Stimulated activated CD4-positive, alpha-beta T cell treated with anti-CD3 and anti-CD28 coated beads, Interleukin-1b, Interleukin-23, amount 100 ng/mL, for 1 hour (primary cell): ENCODE measurements at places on chromosomes 6 and 20.

GRCh38 chr6:1749041-1749440 lies 139.3 kb downstream of the FOXC1 start:
- DNase-seq: no peak

- DNase-seq: no peak
Observed at GRCh38 chr20:7798176-7798575, 142.1 kb downstream of the HAO1 start.

- no peak for DNase-seq
Observed at GRCh38 chr6:150238336-150238741, 95.5 kb downstream of the PPP1R14C start.

GRCh38 chr6:33742837-33743236 lies 3.9 kb downstream of the IP6K3 start:
- DNase-seq: no peak

- no peak for DNase-seq
Observed at GRCh38 chr20:3777381-3777715, 3.9 kb downstream of the SPEF1 start.

DNA sequence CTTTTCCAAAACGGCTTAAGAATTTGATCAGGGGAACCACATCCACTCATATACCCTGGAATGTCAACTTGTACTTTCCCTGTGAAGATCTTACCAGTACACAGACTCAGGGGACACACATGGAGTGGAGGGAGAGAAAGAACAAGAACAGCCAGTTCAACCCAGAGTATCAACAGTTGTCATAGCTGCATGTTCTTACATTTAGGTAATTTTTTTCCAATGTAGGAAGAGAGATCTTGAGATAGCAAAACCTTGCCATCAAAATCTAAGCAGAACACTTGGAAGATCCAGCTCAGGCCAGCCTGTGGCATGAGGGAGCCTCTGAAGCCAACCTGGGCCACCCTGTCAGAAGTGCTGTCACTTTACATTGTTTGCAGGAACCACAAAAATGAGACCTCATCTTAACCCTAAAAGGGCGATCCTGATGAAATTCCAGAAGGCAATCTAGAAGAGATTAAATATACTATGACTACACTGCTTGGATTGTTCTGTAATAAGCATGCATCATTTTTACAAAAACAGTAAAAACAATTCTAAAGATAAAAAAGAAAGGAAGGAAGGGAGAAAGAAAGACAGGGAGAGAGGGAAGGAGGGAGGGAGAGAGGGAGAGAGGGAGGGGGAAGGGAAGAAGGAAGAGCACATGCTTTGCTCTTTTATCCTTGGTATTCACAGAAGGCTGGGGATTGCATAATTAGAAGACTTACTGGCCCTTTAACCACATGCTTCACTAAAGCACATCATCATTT lies 124.7 kb upstream of the TCF21 start:
- no peak for DNase-seq

DNA sequence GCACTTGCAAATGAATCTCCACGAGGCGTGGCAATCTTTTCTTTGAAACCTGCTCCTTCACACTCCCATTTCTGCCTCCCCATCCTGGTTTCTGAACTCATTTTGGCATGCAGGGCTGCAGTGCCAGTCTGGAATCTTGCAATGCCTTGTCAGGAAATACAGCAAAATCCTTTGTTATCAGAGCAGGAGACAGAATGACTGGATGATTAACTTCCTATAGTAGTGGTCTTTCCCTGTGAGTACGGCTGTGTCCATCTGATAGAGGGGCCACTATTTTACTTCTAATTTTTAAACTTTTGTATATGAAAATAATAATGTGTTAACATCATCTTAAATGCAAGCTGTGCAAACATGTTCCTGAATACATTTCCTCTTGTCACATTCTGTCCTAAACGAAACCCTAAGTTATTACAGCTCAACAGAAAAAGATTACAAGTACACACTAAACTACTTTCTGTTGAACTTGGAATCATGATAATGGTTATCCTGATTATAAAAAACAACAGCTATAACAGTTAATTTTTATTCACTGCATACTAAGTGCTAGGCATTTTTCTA lies 140.2 kb downstream of the KIF13A start:
- DNase-seq: no peak

DNA sequence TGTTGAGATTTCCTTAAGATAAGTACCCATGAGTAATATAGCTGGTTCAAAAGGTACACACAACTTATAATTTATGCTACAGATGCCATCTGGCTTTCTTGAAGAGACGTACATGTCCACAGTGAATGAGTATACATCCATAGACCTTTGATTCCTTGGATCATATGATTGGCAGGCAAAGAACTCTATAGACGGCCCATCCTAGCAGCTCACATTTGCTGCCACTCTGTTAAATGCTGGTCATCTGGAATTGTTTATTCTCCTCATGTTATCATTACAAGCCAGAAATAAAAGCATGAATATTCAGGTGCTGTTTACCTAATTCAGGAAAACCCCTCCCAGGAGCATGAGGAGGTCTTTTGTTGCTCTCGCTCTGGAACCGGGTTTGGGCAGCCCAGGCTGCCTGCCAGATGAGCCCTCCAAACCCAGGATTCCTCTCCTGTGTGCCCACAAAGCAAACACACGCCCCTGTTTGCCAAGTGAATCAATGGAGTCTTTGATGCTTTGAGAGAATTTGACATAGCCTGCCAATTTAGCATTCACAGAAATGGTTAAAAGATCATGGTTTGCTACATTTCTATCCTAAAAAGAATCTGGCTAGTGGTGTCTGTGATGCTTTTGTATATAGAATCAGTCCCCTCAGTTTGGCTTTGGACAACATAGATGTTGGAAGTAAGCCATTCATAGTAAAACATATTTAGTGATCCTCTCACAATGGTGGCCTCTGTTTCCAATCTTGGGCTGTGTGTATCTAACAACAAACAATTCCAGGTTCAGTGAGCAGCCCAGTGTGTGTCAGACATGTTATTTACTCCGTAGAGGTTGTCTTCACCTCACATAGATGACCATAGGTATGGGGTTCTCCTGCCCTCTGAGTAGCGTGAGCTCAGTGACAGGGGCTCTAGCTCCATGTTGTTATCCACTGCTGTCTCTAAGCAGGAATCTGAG lies 17.5 kb upstream of the PLCG1 start:
- DNase-seq: no peak

DNA sequence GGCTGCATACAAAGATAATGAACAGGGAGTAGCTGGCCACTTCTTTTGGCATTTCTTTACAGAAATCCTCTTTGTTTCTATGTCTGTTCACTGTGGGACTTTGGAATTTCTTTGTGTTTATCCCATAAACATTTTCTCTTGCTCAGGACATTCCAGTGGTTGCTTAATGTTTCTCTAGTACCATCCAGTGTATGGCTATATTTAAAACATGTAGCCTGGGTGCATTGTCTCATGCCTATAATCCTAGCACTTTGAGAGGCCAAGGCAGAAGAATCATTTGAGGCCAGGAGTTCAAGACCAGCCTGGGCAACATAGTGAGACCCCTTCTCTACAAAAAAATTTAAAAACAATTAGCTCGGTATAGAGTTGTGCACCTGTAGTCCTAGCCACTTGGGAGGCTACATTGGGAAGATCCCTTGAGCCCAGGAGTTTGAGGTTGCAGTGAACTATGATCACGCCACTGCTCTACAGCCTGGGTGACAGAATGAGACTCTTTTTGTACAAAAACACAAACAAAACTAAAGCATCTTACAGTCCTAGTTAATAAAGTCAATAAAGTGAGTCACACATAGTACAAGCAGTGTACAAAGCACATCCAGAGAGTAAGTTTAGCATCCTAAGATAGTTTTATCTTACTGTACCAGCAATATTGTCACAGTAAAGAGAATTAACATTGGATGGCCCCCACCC lies 63.3 kb downstream of the ZFAND3 start:
- no peak for DNase-seq

GRCh38 chr6:7060769-7061516 lies 46.8 kb upstream of the RREB1 start:
- DNase-seq: no peak

DNA sequence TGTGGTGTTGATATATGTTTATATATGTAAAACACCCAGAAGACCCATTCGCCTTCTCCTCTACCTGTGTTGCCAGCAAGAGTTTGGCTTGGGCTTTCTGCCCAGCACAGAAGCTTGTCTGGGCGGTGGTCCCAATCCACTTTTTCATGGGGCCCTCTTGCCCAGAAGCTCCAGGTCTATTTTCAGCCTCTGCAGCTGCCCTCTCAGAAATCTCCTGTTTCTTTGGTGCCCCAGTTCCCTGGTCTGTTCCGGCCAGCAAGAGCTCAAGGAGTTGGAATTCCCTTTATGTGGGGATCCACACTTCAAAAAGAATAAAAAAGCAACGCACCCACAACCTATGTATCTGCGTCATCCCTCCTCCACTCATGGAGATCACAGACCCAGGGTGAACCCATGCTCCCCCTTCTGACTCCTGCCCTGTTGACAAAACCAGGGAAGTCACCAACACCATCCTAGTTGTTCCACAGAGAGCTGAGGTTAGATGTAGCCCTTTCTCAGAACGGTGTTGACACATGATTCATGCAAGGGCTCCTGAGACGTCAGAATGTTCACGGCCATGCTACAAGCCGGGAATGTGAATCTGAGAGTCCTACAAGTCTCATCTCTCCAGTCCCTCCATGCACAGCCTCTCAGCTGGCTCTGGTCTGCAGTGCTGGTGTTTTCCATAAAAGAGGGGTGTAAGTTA lies 156.8 kb upstream of the RIN2 start:
- no peak for DNase-seq

DNA sequence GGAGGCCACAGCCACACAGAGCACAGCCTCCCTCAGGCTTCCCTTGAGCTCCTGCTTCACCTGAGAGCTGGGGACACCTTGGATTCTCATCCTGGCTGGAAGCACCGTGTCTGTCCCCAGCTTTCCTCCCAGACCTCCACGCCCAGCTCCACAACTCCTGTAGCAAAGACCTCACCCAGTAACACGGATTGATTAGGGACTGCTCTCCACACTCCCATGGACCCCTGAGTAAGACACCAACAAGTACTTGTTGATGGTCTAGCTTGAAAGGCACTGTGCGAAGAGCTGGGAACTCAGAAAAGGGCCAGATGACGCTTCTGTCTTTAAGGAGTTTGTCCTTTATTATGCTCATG lies 109.6 kb downstream of the DLL1 start:
- DNase-seq: no peak

DNA sequence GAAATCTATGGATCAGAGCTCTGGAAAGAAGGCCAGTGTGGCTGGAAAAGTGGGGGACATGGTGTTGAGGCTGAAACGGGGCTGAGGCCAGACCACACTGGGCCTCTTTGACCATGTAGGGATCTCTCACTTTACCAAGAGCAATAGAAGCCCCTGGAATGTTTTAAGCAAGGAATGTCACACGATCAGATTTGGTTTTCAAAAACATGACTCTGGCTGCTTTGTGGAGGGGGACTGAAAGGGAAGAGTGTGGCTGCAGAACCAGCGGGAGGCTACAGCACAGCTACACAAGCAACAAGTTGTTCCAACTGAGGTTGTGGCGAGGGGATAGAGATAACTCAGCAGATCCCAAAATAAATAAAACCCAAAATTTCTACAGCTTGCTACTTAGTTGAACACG lies 346.0 kb downstream of the NRN1 start:
- DNase-seq: no peak

- DNase-seq: no peak
Observed at GRCh38 chr6:17902974-17903373, 84.5 kb downstream of the KIF13A start.

- DNase-seq: no peak
Observed at GRCh38 chr20:31605902-31606803, 1.1 kb downstream of the ID1 start.

DNA sequence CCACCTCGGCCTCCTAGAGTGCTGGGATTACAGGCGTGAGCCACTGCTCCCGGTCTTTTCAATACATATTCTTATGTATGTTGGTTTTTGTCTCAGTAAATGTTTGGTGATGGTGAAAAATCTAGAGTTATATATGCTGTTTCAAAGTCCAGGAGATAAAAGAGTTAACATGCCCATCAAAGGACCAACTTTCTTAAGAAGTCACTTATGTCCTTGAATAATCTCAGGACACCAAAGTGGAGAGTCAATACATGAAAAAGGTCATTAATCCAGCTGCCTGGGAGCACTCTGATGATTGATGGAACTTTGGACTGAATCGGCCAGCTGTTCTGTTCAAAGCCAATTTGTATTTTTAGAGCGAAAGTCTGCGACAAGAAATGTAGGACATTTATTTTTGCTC lies 59.8 kb upstream of the HDAC2 start:
- no peak for DNase-seq

DNA sequence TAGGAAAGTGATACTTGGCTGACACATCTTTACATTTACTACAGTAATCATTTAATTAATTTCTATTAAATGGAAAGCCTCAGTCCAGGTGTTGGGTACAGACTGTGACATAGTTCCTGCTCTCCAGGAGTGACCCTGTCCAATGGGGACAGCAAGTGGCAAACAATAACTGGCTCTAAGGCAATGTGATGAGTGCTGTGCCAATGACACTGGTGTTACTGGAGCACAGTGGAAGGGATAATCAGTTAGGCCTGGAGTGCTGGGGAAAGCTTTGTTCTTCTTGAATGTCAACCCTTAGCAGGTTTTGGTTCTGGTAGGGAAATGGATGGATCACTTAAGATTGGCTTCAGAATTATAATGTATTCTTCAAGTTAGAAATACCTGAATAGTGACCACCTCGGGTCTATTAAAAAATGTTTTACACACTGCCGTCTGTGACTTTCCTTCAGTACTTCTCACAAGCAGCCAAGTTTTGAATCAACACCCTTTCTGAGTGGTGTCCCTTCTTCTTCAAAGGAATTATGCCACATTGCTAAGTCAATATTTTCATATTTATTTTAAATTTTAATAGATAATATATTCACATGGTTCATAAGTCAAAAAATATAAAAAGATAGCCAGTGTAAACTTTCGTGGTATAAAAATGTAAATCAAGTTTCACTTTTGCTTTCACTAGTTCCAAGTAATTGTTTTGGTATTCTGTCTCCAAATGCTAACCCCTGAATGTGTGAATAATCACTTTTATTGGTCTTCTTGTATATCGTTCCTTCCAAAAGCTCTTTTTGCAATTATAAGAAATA lies 9.6 kb downstream of the CMTR1 start:
- DNase-seq: no peak

DNA sequence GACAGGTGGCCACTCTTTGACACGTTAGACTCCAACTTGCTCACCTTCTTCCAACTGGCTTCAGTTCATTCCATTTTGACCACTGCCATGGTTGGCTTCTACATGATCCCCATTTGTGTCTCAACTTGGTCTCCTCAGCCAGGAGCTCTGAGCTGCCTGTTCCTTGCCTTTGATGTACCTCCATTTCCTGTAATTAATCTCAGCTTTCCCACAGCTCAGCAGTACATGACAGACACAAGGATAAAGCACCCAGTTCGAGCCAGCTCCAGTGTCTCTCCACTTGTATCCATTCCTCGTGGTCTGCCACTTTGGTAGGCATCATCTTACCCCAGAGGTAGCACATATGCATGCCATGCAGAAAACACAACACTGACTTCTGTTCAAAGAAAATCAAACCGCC lies 161.0 kb downstream of the TSHZ2 start:
- DNase-seq: no peak

GRCh38 chr6:28353981-28354676 lies 4.4 kb downstream of the ZKSCAN3 start:
- DNase-seq: no peak

- peak; percentile 61 for DNase-seq
Observed at GRCh38 chr6:29792123-29793035, 35.2 kb upstream of the HLA-G start.

- DNase-seq: no peak
Observed at GRCh38 chr6:146670161-146670560, 71.4 kb downstream of the ADGB start.

GRCh38 chr6:89387516-89388201 lies 24.4 kb downstream of the RRAGD start:
- no peak for DNase-seq

- DNase-seq: no peak
Observed at GRCh38 chr6:54267798-54268197, 40.4 kb upstream of the TINAG start.

- DNase-seq: no peak
Observed at GRCh38 chr20:48794360-48794759, 33.4 kb downstream of the PREX1 start.
